Stimulated activated CD8-positive, alpha-beta memory T cell treated with anti-CD3 and anti-CD28 coated beads, Interleukin-4, amount 100 ng/mL, for 48 hours (primary cell): ENCODE measurements at places on chromosomes 1 and 21.

DNA sequence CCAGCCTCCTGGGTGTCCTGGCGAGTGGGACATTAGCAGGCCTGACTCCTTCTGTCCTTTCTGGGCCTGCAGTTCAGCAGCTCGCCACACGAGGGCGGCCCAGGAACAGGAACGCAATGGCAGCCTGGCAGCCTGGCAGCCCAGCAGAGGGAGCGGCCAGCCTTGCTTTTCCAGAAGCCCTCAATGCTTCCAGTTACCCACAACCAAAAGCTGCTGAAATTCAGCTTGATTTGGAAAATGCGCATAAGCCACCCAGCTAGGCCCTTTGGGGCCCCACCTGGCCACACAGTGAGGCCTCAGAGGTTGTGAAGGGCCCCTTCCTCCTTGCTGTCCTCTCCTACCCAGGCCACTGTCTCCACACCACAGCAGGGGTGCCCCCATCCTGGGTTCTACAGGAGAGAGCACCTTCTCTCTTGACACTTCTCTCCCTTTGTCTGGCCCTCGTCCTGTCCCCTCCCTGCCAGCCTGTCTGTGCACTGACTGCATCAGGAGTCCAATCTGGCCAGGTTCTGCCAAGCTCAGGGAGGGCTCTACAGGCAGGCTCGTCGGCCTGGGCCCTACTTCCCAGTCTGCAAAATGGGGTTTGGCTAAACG is 103.4 kb upstream of the VAMP3 start:
- DNase-seq = peak; percentile 94

- DNase-seq = peak; percentile 97
Measured at GRCh38 chr21:42414928-42415769, 11.4 kb downstream of the UBASH3A start.

GRCh38 chr1:157238585-157238984 is 100.4 kb upstream of the ETV3 start:
- no peak for DNase-seq

DNA sequence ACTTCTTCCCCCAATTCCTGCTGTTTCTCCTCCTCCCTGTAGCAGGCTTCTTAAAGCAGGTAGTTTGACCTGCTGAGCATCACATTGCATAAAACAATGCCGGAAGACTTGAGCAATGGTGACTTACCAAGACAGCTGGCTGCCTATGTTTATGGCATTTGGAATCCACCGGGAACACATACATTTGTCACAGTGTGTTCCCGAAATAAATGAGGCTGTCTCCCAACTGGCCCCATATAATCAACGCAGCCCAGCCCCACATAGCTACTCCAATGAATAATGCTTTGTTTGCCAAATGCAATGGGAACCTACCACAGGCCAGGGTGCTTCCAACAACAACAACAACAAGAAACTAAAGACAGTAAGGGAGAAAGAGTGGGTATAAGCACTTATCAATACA is 186.1 kb upstream of the MAP1LC3C start:
- DNase-seq = no peak
